ENCODE measurements at places on chromosomes 13 and 19.
A peak's percentile ranks its signal among the peaks of the same experiment; 100 is the strongest.

DNA sequence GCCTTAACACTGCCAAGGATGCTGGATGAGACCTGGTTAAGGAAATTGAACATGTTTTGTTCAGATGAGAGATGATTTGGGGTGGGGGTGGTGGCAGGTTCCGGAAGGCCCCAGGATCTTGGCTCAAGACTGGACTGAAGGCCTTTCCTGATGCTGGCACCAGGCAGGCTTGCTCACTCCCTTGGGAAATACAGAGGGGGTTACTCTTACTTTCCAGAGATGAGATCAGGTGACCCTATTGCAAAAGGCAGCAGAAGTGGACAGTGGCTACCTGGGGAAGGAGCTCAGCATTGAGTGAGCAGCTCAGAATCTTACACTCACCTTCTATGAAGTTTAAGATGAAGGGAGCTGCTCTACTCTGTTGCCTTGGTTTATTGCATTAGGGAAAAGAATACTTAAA is 10.8 kb downstream of the GATAD2A start:
- no peak for DNase-seq

DNA sequence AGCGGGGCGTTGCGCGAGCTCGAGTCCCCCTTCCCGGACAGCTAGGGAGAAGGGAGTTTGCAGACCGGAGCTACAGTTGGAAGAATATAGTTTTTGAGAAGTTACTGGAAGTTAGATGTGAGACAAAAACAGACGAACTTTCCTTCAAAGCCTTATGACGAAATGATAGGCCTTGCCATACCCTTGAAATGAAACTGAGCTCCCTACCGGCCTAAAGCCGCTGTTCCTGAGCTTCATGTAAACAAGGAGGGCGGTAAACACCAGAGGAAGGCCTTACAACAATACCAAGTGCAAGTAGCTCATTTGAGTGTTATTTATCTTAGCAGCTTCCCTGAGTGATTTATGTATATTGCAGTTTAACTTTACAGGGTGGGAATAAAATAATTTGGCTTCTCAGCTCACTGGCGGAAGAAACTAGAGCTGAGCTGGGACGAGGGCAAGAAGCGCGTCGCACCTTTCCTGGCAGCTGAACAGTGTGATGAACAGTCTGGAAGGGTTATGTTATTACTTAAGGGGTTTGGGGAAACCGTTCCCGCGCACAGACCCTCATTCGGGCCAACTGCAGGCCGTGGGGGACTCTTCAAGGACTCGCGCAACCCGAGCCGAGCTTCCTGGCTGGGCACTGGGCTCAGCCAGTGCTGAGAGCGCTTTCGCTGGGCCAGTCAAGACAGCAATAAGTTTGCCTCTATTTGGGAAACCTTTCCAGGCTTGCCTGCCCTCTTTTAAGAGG is 111.2 kb downstream of the KCNRG start:
- DNase-seq = peak; percentile 43

DNA sequence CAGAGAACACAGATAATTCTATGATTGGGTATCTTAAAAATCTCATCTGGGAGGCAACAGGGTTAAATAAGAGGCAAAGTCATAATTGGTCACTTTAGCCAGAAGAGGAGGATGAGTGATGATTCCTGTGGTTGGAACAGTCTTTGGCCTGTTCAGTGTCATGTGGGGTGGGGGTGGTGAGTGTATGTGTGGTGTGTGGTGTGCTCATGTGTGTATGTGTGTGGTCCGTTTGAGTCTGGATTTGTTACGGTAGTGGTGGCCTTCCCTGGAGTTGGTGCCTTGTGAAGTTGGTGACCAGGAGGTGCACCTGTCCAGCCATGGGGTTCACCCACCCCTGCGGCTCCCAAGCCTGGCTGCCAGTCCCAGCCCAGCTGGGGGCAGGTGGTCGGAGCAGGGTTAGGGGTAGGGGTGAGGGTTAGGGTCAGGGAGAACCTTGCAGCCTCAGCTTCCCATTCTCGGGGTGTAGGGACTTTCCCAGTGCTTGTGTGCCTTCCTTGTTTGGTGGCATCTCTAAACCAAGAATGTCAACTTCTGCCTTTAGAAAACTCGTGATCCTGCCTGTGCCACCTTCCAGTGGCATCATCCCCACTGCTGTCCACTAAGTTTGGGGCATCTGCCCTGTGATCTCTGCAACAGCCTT is 97.5 kb downstream of the RAB20 start:
- no peak for DNase-seq

GRCh38 chr13:38341149-38341692 is 8.4 kb upstream of the UFM1 start:
- DNase-seq = no peak

GRCh38 chr19:38308006-38308766 is 4.1 kb downstream of the C19orf33 start:
- no peak for DNase-seq

DNA sequence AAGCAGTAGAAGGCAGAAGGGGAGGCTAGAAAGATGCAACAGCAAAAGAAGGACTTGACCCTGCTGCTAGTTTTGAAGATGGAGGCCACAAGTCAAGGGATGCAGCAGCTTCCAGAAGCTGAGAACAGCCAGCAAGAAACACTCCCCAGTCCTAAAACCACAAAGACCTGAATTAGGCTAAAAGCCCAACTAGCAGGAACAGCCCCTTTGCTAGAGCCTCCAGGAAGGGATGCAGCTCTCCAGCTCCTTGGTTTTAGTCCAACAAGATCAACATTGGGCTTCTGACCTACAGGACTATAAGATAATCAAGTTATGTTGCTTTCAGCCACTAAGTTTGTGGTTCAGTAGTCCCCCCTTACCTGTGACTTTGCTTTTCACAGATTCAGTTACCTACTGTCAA is 10.5 kb upstream of the LATS2 start:
- DNase-seq = no peak

DNA sequence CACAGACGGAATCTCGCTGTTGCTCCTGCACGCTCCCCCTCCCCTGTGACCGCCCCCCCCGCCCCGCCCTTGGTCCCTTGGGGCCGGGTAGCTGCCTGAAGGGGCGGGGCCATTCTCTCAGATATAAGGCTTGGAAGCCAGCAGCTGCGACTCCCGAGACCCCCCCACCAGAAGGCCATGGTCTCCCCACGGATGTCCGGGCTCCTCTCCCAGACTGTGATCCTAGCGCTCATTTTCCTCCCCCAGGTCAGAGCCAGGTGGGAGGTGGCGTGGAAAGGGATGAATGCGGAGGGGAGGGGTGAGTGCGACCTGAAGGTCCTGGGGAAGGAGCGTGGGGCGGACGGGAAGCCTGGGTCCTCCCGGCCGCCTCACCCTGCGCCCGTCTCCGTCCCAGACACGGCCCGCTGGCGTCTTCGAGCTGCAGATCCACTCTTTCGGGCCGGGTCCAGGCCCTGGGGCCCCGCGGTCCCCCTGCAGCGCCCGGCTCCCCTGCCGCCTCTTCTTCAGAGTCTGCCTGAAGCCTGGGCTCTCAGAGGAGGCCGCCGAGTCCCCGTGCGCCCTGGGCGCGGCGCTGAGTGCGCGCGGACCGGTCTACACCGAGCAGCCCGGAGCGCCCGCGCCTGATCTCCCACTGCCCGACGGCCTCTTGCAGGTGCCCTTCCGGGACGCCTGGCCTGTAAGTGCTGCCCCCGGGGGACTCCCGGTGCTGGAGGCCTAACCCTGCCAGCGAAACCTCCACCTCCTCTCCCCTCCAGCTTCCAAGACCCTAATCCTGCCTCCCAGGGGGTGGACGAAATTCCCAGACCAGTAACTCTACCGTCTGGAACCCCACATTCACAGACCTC is at the start of gene DLL3:
Gene DLL3 (plus strand): TSS at position 150 of the 845 bp plus-strand sequence. CDS start 28 bp downstream, at position 178.
- no peak for DNase-seq

- no peak for DNase-seq
Observed at GRCh38 chr13:97834250-97834649, 119.2 kb upstream of the IPO5 start.

GRCh38 chr13:112072534-112073244 is 5.7 kb downstream of the SOX1 start:
- DNase-seq = no peak

GRCh38 chr13:38147050-38147449 is 202.6 kb upstream of the UFM1 start:
- DNase-seq = no peak

DNA sequence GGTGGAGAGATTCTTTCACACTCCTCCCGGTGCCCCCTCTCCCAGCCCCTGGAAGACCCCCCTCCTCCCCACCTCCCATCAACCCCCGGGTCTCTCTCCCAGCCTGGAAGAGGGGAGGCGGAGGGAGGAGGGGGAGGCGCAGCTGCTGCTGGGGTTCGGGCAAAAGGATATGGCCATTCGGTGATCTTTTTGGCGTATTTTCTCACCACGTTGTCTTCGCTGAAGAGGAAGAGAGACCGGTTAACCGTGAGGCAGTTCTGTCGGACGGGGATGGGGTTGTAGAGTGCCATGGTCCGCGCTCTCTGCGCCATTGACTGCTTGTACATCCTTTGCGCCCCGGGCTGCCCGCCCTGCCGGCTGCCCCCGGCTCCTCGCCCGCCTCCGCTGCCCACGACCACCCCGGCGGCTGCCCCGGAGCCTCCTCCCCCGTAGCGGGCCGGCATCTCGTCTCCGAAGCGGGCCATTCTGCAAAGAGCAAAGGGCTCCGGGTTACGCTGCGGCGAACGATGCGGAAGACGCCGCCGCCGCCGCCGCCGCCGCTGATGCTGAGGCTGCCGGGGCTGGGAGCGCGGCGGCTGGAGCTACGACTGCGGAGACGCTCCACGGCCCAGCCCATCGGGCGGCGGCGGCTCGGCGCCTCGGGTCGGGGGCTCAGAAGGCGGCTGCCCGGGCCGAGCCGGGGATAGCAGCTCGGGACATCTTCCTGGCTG is 363 bp downstream of the CACNA1A start:
- no peak for DNase-seq

GRCh38 chr19:33022472-33023116 is 42.1 kb downstream of the RHPN2 start:
- no peak for DNase-seq

GRCh38 chr13:110590577-110590976 is 24.8 kb upstream of the NAXD start:
- no peak for DNase-seq

DNA sequence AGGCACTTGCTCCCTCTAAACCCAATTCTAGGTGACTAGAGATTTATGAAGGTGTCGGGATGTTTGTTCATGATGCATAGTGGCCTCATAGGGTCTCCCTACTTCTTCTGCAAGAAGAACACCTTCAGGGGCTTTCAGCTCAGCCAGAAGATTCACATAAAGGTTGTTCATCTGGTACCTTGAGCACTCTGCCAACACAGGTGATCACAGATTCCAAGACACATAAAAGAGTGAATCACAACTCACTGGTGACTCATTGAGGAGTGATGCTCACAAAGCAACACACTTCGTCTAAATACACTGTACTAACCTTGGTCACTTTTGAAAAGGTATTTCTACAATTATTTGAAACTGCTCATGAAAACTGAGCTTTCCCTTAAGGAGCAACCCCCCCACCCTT is 6.8 kb upstream of the ZNF324 start:
- no peak for DNase-seq

GRCh38 chr19:1275976-1276627 is 772 bp downstream of the FAM174C start:
- DNase-seq = no peak

DNA sequence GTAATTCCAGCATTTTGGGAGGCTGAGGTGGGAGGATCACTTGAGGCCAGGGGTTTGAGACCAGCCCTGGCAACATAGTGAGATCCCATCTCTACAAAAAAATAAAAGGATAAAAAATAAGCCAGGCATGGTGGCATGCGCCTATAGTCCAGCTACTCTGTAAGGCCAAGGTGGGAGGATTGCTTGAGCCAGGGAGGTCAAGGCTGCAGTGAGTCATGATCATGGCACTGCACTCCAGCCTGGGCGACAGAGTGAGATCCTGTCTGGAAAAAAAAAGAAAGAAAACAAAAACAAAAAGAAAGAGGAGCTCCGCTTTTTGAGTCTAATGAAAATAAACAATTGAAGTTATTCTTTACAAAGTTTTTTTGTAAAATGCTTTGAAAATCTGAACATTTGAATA is 326.2 kb downstream of the GPC5 start:
- DNase-seq = no peak

- no peak for DNase-seq
Observed at GRCh38 chr19:18319591-18320135, 3.2 kb downstream of the LSM4 start.

DNA sequence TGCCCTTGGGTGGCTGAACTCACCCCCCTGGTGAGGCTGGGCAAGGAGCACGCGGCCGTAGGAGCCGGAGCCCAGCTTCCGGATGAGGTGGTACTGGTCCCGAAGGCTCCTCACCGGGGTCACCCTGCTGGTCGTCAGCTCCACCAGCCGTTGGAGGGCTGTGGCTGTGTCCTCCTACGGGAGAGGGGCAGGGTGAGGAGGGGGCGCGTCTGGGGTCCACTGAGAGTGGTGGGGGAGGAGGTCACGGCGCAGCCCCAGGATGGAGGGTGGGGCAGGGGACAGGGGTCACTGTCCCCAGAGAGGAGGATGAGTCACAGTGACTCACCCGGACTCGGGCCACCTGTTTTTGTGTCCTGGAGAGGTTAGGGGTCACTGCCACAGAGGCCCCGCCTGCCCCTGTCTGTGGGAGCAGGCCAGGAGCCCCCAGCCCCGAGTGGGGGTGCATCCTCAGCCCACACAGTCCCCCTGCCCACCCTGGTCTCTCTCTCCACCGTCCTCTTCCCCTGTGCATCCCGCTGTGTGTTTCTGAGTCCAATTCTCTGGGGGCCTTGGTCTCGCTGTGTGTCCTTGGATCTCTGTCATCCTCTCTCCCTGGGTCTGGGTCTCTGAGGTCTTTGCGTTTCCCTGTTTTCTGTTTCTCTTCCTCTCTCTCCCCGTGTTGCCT is 435 bp downstream of the SBK3 start:
- no peak for DNase-seq

GRCh38 chr13:98370806-98371515 is 193.9 kb upstream of the RNF113B start:
- no peak for DNase-seq

DNA sequence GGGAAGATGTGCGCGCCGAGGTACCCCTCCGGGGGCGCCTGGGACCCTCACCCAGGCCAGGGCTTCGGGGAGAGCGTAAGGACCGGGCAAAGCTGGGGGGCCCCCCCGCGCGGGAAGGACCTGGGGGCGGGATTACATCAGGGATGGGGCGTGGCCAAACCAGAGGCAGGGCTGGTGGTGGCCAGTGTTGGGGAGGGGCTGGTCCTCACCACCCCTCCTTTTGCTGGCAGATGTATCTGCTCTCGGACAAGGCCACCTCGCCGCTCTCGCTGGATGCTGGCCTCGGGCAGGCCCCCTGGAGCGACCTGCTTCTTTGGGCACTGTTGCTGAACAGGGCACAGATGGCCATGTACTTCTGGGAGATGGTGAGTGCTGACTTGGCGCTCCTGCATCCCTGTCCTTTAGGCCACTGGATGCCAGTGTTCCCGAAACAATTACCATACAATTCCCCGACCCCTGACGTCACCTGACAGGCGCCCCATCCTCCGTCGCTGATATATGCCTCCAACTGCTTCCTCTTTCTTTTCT is 25.3 kb downstream of the TRPM4 start:
- peak; percentile 51 for DNase-seq

DNA sequence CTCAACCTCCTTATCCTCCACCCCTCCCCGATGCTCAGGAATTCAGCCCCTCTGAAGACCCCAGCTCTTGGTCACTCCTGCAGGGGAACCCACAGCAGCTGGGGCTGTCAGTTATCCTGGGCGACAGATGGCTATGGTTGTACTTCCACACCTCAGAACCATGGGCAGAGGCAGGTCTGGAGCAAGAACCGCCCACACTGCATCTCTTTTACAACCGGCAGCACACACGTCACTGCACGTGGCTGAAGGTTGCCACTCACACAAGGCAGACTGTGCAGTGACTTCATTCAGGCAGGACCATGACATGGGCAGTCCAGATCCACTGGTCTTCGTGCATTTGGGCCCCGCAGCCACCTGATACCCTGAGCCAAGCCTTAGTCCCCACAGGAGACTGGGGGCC is 21.5 kb upstream of the SDHAF1 start:
- DNase-seq = no peak
